Activated naive CD8-positive, alpha-beta T cell treated with anti-CD3 and anti-CD28 coated beads for 36 hours (primary cell): ENCODE measurements at places on chromosomes 1 and 21. TPM values are rescaled to one million over a fixed set of nuclear protein-coding genes. Genes with fewer than 3 reads are reported as not detected.

Gene KCNK2
- not detected for total RNA-seq

Gene RIPPLY3
- total RNA-seq = not detected

Gene LCE3E
- not detected for total RNA-seq

Gene PLEKHN1
- total RNA-seq = 1.3 TPM

Gene IL10
- total RNA-seq = not detected

Gene KCND3
- not detected for total RNA-seq

Gene LEMD1
- 0.78 TPM for total RNA-seq
